Fibroblast of skin of right biceps (primary cell): ENCODE measurements at places on chromosomes 1 and 21.

DNA sequence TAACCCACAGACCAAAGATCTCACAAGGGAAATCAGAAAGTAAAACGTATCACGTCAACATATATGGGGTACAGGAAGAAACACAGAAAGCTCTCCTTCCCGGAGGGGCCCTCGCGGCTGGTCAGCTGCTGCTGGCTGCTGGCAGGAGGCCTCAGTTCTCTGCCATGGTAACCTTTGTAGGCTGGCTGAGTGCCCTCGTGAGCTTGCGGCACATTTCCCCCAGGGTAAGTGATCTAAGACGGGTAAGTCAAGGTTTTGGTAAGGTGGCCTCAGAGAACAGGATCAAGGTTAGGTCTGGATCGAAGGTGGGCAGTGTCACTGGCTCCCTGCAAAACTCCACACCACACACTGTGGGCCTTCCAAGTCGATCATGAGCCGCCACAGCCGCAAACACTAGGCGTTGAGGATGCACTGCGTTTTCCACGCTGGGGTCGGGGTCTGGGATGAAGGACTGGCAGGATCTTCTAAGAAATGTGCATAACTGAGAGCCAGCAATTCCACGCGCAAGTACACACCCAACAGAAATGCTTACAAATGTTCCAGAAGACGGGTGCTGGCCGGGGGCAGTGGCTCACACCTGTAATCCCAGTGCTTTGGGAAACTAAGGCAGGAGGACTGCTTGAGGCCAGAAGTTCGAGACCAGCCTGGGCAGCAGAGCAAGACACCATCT, 33.9 kb downstream of the WDR4 start:
- DNase-seq: no peak

DNA sequence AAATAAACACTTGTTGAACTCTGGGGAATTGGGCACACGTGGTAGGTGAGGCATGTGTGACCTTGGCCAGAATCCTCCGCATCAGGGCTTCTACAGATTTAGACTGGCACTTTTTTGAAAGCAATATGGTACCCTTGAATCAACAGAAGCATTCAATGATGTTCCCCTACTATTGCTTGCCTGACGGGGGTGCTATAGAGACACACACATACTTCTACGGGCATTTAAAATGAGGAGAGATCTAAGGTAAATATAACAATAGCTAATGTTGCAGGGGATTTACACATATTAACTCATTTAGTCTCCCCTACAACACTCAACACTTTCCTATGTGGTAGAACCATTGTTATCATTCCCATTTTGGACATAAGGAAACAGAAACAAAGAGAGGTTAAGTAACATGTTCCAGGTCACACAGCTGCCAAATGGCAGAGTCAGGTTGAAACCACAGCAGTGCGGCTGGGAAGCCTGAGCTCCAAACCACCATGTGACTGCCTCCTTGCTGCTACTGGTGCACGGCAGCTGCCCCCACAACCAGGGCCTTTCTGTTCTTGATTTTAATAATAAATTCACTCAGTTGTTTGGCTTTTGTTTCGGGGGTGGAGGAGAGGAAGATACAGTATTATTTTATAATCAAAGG, 147.4 kb downstream of the ZNF281 start:
- DNase-seq: no peak

DNA sequence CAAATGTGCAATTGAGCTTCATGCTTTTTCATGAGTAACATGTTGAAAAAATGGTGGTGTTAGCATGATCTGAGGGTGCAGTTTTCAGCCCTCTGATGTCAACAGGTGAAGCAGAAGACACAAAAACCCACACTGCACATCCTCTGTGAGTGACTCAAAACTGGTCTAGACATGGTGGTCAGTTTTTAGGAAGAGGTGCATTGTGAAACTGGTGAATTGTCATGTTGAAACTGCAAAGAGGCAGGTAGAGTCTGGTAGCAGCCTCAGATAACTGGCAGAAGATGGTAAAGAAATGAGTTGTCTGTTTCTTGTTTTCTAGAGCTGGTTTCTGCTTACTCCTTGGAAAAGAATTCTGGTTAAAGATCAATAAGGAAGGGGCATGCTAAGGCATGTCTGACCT, 97.3 kb upstream of the HMCN1 start:
- no peak for DNase-seq

DNA sequence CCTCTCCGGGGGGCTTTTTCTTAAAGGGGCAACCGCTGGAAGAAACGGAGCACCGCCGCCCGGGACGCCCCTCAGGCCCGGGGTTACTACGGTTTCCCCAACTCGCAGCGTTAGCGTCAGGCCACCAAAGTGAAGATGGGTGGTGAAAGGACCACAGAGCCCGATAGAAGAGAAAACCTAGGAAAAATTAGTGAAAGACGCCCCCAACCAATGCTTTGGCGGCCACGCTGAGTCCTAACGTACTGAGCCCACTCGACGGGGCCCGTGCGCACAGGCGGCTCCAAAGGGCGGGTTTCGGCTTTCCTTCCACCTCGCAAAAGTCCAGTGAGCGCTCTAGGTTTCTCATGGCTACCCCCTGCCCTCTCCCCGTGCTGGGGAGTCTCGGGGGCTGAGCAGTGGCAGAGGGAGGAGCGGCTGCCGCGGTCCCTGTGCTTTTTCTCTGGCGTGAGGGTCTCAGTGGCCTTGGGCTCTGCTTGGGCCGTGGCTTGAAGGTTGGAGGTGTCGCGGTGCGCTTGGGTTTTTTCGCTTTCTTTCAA, 12.2 kb upstream of the SPEN start:
- DNase-seq: no peak

DNA sequence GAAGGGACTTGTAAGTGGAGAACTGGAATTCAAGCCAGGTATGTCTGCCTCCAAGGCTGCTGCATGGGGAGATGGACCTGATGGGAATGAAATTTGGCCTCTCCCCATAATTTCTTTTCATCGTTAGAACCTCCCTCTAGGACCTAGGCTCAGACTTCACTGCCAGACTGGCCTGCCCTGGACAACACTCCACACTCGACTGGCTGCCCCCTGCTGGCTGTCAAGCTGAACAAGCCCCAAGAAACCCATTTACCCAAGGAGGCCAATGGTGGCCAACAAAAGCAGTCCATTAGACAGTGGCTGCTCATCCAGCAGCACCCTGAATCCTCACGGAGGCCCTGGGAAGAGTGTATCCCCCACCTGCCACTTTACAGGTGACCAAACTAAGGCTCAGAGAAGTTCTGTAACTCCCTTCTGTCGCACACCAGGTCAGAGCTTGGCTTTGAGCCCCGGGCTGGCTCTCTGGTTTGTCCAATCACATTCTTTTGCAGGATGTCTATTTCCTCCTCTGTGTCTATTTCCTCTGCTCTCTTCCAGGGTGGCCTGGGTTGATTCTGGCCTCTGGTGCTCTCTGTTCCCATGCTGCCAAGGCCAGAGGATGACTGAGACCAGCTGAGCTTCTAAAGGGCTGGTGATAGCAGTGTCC, 3.8 kb downstream of the RNF186 start:
- peak; percentile 46 for DNase-seq

DNA sequence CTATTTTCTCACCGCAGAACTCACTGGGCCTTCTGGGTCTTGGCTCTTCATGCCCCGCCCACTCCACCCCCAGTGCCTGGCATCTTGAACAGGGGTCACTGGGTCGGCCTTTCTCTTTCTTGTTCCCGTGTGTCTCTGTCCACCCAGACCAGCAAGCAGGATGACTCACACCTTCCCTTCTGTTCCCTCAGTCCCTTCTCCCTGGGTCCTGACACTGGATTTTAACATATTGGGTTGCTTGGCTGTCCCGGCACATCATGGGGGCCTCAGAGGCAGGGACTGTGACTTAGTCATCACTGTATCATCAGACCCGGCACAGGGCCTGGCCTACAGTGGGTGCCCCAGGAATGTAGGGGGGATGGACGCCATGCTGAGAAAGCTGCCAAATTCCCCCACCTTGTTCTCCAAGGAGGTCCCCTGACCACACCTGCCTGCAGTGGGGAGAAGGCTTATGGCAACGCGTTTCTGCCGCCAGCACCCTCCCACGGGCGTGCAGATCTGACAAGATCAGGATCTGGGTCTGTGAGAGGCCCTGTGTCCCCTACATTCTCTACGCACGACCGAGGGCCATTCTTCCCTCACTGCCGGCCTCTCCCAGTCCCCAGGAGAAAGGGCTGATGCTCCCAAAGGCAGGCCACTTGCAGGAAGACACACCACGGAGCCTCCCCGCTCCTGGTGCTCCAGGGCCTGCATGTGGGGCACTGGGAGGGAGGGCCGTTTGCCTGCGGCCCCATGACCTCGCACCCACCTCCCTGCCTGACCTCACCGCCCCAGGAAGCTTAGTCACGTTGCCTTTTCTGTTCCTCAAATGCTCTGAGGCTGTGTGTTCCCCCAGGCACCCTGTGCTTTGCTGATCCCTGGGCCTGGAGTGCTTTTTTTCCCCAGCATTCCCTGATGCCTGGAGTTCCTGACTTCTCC, 157.2 kb upstream of the TMEM51 start:
- DNase-seq: peak; percentile 86

GRCh38 chr1:207084232-207084631, 4.4 kb upstream of the C4BPB start:
- DNase-seq: no peak

DNA sequence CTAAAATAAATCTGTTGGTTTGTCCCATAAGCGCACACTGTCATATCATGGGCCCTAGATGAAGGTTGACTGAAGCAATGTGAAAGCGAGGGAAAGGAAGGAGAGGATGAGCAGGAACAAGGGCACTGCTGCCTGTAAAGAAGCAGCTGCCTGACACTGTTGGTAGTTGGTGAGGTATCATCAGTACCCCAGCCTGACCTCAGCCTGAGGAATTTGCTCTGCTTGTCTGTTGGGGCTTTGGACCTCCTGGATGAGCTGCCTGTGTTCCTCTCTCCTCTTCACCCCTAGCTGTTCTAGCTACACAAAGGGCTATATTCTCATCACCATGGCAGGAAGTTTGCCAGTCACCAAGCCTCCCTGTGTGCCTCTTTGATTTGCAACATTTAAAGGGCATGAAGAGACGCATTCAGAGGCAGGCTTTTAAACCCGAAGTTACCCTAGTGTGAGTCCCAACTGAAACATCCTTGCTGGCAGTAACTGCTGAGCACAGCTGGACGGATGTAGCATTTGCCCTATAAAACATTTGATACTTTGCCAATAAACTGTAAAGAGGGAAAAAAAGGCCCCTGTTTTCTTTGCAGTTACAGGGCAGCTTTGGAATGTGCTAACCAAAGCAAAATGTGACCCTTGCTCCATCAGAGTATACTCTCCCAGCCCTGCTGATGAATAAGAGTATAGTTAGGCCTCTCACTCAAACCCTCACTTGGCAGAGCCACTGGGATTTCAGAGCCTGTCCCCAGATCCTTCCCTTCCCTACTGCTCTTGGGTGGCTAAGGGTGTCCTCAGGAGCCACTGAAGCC, 22.2 kb upstream of the SPATA6 start:
- DNase-seq: peak; percentile 67
